ENCODE measurements at places on chromosomes 6 and 20.

DNA sequence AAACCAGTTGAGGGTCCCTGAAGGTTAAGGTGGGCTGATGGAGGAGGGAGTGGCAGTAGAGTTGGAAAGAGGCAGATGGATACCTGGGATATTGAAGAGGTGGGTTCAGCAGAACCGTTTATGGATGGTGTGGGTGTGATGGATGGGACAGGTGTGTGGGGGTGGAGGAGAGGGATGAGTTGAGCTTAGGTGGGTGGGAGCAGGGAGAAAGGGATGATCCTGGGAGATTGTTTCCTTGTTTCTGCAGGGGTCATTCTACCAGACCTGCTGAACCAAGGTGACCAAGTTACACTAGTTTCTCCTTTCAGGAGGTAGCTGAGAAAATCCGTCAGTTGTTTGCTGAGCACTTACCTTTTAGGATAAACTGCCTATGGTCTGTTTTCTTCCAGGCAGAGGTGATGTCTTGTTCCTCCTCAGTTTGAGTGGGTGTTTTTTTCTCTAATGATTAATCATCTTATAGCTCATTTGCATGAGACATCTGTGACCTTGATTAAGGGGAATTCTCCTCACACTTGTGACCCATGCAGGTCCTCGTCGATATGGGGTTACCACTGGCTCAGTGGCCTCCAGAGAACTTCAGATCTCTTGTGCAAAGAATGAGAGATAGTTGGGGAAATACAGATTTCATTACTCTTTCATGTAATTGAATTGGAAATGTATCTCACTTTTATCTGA is 53.0 kb downstream of the FARS2 start:
- DNase-seq: no peak

DNA sequence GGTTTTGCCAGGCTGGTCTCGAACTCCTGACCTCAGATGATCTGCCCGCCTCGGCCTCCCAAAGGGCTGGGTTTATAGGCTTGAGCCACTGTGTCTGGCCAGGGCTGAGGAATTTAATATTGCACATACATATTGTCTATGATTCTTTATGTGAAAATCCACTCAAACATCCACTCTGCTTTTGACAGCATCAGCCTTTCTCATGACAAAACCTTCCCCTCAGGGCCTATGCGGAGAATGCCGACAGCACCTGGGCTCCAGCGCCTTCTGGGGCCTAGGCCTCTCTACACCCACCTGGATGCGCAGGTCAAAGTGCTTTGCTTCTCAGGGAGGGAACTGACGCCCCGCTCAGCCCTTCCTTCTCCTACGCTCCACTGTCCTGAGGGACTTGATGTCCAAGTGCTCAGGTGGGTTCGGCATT is 5.4 kb downstream of the RAMACL start:
- no peak for DNase-seq

- no peak for DNase-seq
Measured at GRCh38 chr6:100695445-100695844, 185.7 kb downstream of the ASCC3 start.

- DNase-seq: no peak
Measured at GRCh38 chr6:157610451-157610999, 212.5 kb upstream of the SNX9 start.

DNA sequence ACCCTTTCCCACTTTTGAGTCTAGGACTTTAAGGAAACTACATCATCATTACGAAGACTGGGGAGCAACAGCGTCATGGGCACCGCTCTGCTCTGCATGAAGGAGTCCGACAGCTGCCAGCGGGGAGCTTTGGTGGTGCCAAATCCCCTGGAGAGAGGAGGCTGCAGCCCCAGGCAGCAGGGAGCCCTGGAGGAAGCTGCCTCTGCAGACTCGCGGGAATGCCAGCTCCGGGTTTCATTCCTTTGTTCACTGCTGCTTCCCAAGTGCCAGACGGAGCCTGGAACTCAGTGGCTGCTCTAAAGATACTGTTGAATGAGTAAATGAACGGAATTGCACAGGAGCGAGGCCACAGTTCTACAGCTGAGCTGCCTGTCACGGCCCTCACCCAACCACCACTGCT is 196.5 kb upstream of the THBS2 start:
- DNase-seq: no peak

GRCh38 chr20:22768266-22769178 is 184.2 kb upstream of the FOXA2 start:
- DNase-seq: no peak
